ENCODE measurements at places on chromosomes 5 and 9.

- no peak for DNase-seq
Measured at GRCh38 chr9:108180541-108180940, 675.2 kb downstream of the ACTL7B start.

DNA sequence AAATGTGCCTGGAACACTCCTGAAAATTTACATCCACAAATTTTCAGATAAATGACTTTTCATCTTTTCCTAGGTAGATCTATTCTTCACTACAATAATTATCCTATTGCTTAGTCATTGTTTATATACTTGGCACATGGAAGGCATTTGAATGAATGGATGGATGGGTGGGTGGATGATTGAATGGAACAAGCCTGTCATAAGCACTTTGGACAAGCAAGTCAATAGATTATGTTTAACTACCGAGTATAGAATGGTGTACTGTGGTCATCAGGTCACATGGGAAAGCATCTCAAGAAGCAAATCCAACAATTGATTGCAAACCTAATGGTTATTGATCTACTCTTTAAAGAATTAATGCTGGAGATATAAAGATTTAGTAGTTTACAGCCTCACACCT lies 114.4 kb upstream of the DMRTA1 start:
- no peak for DNase-seq

DNA sequence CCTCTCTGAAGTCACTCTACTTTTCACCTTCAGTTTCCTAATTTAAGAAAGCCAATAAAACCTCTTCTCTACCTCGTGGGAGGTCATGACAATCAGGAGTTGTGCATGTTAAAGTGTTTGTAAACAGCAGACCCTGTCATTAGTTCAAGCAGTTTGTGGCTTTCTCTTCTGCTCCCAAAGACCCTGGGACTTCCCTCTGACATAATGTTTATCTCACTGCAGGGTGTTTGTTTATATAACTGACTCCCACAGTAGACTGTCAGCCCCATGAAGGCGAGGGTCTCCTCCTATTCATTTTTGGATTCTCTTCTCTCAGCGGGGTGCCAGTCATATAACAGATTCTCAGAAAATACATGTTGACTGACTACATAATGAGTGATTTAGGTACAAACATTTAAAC lies 360.0 kb upstream of the ZNF462 start:
- no peak for DNase-seq

GRCh38 chr9:33143241-33143661 lies 23.9 kb downstream of the B4GALT1 start:
- DNase-seq: no peak

GRCh38 chr5:67077296-67077695 lies 119.3 kb downstream of the CD180 start:
- no peak for DNase-seq

DNA sequence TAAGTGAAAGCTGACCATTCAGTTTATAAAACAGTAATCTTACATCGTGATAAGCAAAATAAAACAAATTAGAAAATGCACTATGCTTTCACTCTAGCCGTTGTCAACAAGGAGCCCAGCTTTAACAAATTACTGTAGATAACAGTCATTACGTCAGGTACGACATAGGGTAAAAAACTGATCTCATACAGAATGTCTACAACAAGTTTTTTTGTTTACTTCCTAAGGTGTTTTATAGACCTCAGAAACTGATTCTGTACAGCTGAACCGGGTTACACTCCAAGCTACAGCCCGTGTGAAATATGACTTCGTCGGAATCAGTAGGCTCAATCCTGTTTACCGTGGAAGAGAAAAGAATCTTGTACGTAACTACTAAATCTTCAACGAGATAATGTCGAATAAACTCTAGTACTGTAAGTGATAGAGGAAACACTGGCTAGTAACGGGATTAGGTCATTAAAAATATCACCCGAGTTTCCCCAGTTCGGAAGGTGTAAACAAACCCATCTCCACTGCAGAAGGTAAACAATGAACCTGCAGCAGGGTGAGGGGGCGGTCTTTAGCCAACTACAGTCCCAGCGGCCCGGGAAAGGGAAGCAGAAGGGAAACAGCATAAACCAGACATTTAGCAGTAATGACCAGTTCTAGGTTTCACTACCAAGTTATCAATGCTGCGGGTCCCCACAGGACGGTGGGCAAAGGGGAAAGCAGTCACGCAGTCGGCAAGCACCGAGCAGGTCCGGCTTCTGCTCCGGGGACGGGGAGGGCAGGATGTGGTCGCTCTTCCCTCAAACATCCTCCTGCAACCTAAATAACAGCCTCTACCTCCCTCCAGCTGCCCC lies 1.1 kb downstream of the RICTOR start:
- peak; percentile 45 for DNase-seq

- DNase-seq: no peak
Measured at GRCh38 chr5:84131372-84131771, 253.3 kb downstream of the EDIL3 start.

DNA sequence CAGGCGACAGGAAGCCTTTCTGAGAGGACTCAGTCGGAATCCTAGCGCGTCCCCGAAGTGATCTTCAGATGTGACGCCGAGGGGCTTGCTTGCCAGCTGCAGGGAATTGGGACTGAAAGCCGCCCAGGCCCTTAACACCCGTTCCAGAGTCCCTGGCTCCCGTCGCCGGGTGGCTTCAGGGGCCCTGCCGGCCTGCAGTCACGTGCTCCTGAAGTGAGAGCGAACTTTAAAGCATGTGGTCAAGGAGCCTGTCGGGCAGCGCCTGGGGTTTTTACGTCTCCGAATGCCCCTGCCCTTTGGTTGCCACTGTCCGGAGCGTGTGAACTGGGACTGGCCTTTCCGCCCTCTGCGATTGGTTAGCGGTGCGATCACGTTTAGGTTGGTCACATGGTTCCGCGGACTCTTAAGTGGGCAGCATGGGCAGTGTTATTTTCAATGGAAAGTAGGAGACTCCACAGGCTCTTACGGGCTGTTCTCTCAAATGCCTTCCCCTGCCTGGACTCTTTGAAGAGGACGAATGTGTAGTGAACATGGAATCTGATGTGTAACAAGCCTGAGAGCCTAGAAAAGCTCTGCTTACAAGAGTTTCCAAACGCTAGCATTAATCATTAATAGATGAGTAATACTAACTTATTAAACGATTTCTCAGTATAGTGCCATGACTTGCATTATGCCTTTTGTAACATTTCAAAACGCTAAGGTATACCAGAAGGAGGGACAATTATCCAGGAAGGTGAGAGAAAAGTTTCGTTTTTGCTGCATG lies 1.9 kb downstream of the VLDLR start:
- DNase-seq: no peak

- no peak for DNase-seq
Measured at GRCh38 chr5:137627706-137628105, 108.2 kb downstream of the KLHL3 start.

GRCh38 chr5:16957304-16958196 lies 21.5 kb upstream of the MYO10 start:
- no peak for DNase-seq

GRCh38 chr9:27276193-27277030 lies 20.5 kb downstream of the EQTN start:
- no peak for DNase-seq

- no peak for DNase-seq
Measured at GRCh38 chr5:172941067-172941516, 18.1 kb upstream of the RPL26L1 start.

DNA sequence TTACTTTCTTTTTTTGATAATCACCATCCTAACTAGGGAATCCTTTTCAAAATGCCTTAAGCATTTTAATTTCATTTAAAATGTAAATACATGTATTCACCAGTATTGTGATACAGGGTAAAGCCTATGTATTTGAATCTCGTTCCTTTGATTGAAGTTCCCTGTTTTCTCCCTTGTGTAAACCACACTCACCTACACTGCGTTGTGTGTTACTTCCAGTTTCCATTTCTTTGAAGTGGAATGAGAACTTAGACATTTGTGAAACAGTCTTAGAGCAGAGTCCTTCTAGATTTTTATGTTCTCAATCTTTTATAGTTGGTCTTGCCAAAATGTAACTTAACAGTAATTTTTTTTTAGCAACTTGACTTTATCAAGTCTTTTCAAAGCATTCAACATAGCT lies 101.4 kb downstream of the ZNF462 start:
- no peak for DNase-seq

- DNase-seq: no peak
Measured at GRCh38 chr5:151077967-151078366, 2.9 kb downstream of the TNIP1 start.

- DNase-seq: no peak
Measured at GRCh38 chr9:125841444-125841843, 94.3 kb downstream of the PBX3 start.

- DNase-seq: no peak
Measured at GRCh38 chr5:1182633-1183423, 18.6 kb upstream of the SLC6A19 start.

- DNase-seq: no peak
Measured at GRCh38 chr9:16282216-16282615, 588.3 kb downstream of the BNC2 start.

GRCh38 chr5:61467766-61468482 lies 135.9 kb downstream of the ZSWIM6 start:
- DNase-seq: no peak

DNA sequence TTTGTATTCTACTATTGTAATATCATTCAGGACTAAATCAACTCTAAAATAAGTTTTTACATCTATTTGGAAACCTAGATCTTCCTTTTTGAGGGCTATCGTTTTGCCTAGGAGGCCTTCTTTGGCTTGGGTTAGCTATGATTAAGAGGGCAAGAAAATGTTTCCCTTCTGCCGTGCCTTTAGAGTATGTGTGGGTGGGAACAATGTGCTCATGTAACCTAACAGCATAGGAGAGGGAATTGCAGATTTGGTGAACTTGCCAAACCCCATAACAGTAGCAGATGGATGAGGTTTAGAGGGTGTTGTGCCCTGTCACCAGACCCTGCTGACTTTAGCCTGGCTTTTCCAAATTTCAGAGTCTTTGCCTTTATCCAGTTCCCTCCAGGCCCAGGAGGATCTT lies 339.0 kb downstream of the ADGRV1 start:
- DNase-seq: no peak

GRCh38 chr5:136114414-136115125 lies 18.1 kb upstream of the SMAD5 start:
- no peak for DNase-seq

DNA sequence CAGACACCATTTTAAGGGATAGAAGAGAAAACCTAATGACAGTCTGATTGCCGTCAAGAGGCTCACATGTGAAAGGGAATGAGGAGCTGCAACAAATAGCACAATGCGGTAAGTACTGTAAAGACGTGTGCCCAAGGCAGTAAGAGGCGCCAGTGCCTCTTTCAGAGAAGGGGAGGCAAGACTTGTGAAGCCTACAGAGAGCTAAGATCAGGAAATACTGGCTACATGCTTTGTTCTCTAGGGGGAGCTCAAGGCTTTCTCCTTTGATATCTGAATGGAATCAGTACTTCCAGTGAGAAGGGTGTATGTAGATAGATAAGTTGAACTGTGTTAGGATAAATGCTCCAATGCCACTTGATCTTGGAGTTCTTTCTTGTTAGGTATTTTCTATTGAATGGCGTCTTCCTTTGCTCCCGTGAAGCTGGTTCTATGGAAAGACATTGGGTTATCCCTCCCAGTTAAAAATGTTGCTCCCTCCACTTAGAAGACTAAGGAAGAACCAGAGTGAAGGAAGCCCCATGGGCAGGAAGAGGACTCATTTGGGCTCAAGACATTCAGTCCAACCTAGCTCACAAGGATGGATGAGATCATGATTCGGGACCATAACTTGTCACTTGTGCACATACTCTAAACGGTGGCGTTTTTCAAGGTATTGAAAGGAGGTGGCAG lies 23.5 kb upstream of the ALDOB start:
- DNase-seq: no peak

DNA sequence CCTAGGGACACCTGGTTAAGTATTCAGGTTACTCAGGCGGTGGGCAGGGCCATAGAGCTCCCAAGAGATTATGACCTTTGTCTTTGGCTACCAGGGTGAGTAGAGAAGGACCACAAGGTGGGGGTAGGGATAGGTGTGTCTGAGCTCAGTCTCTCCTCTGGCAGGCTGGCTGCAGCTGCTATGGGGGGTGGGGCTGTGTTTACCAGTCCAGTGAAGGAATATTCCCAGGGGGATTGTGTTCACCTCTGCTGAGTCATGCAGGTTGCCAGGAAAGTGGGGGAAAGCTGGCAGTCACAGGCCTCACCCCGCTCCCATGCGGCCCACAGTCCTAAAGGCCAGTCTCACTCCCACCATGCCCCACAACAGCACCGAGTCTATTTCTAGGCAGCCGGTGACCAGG lies 53.6 kb upstream of the POU5F2 start:
- no peak for DNase-seq

GRCh38 chr9:130707225-130707976 lies 13.8 kb downstream of the EXOSC2 start:
- peak; percentile 66 for DNase-seq

GRCh38 chr5:1083823-1084605 lies 27.8 kb downstream of the SLC12A7 start:
- no peak for DNase-seq

- no peak for DNase-seq
Measured at GRCh38 chr9:119761812-119762211, 392.6 kb upstream of the BRINP1 start.

GRCh38 chr9:126386088-126386487 lies 59.5 kb downstream of the MVB12B start:
- DNase-seq: no peak

DNA sequence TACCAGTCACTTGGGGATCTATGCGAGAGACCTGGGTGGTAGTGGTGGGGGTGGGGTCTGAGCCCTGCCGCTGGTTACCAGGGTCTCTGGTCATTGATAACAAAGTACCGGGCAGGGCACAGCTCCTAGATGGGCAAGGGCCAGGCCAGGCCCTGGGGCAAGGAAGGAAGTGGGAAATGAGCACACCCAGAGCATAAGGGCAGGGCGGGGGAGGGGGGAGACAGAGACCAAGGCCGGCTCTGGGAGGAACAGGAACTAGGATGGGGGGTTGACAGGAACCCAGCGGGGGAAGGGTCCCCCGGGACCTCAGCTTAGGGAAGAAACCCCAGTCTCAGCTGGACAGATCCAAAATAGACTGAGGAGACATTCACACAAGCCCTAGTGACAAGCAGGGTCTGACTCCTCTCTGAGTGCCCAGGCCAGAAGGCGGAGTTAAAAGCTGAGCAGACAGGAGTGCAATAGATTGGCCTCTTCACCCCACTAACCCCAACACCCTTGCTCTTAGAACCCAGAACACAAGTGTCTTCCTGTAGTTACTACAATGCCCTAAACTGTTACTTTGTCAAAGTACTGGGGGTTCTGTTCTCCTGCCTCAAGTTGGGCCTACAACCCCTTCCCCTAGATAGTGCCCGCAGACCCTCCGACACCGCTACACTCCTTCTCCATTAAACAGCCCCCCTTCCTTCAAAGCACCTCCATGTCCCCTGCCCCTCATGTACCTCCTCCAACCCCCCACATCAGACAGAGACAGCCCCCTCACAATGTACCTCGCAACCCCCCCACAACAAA lies 628 bp downstream of the ATOSB start:
- DNase-seq: no peak

- DNase-seq: no peak
Measured at GRCh38 chr9:134895097-134895496, 14.5 kb downstream of the FCN2 start.

DNA sequence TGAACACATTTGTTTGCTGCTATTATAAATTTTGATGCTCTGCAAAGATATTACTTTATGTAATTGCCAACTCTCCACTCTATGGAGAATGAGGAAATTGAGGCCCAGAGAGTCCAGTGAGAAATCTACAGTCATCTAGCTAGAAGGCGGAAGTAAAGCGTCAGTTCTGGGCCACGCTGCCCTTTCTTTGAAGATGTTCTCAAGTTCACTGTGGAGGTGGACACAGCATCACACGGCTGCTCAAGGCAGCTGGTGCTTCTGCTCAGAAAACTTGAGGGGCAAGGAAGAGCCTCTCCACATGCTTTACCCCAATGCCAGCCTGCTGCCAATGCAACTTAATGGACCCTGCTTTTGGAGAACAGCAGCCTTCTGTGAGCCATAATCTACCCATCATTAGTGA lies 96.3 kb downstream of the TTLL11 start:
- DNase-seq: no peak

All from activated gamma-delta T cell treated with anti-CD3 and anti-CD28 coated beads, Interleukin-2, amount 50 U/mL, for 16 hours (primary cell).